NCI-H1092 treated with DMSO at 0.1 percent for 48 hours (cell line): ENCODE measurements at places on chromosomes 1 and 21.
A peak's percentile ranks its signal among the peaks of the same experiment; 100 is the strongest.

DNA sequence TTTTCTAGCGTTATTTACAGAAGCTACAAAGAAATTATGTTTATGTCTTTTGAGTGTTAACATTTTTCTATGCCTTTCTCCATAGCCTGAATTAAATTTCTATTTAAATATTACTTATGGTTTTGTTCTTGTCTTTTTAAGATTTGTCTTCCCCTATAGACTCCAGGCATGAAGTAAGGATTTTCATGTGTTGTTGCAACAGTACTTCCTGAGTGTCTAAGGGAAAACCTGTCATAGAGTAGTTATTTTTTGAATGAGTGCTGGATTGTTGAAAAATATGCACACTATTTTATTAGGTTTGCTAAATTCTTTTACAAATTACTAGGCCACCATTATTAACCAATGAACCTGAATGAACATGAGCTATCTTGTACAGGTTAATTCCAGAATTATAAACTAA is 27.1 kb downstream of the SAMSN1 start:
- DNase-seq: no peak

- peak; percentile 94 for DNase-seq
Observed at GRCh38 chr1:35202048-35202719, 9.2 kb upstream of the SFPQ start.

DNA sequence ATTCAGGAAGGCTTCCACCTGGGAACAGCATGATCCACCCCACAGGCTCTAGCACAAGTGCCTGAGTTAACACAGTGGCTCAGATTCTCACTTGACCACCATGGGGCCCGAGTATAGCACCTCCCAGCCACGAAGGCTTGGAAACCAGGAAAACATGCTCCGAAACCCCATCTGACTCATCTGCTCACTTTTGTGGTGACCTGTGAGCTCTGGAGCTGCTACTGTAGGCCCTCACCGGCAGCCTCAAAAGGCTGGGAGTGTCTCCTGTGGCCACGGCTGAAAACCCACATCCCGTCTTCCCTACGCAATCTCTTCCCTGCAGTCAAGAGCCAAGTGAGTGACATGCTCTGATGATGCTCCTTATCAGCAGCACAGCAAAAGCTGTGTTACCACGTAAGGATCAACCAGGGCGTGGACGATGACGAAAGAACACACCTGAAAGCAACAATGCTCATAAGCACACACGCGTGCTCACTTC is 81.4 kb downstream of the TGFBR3 start:
- DNase-seq: no peak

- DNase-seq: no peak
Observed at GRCh38 chr1:200862713-200863415, 9.9 kb upstream of the GPR25 start.

- DNase-seq: no peak
Observed at GRCh38 chr1:113185463-113186104, 112.6 kb downstream of the LRIG2 start.

DNA sequence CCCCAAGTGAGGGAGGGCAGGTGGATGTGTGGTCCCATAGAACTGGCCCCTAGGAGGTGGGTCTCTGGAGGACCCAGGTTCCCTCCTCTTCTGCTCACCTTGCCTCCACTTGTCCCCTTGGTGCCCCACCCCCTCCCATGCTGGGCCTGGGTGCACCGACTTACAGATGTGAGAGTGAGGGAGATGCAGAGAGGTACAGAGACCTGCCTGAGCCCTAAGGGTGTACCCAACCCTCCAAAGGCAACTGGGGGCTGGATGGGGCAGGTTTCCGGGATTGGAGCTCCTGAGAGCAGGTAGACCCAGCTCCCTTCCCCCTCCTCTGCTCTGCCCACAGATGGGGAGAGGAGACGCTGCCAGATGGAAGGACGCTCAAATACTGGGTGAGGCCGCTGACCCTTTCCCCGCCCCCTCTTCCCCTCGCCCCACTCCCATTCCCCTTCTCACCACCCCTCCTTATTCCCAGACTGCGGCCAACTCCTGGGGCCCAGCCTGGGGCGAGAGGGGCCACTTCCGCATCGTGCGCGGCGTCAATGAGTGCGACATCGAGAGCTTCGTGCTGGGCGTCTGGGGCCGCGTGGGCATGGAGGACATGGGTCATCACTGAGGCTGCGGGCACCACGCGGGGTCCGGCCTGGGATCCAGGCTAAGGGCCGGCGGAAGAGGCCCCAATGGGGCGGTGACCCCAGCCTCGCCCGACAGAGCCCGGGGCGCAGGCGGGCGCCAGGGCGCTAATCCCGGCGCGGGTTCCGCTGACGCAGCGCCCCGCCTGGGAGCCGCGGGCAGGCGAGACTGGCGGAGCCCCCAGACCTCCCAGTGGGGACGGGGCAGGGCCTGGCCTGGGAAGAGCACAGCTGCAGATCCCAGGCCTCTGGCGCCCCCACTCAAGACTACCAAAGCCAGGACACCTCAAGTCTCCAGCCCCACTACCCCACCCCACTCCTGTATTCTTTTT is 10.3 kb downstream of the TINAGL1 start:
- no peak for DNase-seq

GRCh38 chr1:7898962-7899361 is 41.7 kb downstream of the TNFRSF9 start:
- DNase-seq: no peak

DNA sequence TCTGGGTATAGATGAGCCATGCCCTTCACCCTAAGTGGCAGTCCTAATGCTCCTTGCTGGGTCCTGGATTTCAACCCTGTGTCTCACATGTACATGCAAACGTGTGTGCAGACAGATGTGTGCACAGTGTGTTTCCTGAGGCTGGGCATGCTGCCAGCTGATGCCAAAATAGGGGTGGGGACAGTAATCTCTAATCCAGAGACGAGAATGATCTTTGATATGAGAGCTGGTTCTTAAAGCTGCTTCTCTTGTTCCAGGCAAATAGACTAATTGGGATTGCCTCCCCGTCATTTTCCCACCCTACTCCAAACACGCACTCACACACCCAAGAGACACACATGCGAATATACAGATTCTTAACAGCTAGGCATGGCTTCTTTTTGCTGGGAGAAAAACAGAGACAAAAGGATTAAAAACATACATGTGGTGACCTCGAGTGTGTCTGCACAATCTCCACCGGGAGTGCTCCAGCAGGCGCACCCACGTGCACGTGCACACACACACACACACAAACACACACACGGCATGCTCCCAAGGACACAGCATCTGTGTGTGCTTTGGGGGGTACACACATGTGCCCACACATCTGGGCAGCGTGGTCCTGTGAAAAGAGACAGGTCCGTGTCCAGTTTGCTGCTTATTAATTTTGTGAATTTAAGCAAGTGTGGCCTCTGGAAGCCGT is 102.1 kb upstream of the ZBTB40 start:
- DNase-seq: peak; percentile 45

GRCh38 chr1:71835442-71835813 is 446.9 kb downstream of the NEGR1 start:
- no peak for DNase-seq

DNA sequence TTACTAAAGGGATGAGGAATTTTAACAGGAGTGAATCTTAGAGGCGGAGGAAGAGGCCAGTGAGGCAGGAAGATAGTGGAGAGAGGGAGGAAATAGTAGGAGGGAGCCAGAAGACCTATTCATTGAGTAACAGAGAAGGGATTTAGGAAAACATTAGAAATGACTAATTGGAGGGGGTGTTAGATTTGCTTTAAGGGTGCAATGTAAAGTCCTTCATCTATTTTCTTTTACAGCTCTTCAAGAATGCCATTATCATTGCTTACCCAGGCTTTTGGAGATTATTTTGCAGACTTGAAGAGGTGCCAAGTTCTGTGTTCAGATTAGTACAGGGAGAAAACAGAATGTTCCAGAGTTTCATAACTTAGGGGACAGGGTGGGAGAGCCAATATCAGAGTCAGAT is 33.8 kb downstream of the OR10J1 start:
- no peak for DNase-seq

- no peak for DNase-seq
Observed at GRCh38 chr1:175250027-175250426, 57.5 kb upstream of the KIAA0040 start.

DNA sequence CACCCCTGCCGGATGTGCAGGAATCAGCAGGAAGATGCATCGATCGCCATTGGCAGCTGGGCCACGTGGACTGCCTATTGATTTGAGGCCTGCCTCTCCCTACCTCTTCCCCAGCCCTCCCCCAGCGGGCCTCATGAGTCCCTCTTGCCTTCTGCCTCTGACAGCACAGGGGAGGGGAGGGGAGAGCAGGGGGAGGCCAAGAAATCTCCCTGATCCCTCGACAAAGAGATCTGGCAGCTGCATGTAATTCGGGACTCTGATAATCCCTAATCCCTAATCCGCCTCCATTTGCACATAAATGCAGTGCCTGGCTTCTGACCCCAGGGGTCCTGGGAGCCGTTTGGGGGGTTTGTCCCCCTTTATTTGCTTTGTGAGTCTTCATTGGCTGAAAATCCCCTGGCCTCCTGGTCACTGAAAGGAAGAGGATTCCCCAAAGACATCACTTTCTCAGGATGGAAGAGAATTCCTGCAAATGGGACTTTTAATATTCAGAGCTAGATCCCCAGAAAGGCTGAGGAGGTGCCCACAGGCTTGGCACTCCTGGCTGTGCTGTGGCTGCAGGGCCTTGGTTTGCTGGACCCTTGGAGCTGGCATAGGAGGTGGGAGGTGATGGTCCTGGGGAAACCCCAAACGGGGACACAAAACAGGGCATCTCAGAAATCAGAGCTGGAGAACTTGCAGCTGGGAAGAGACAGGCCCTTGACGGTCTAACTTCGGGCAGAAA is 239.4 kb upstream of the POU3F1 start:
- DNase-seq: no peak

GRCh38 chr1:212007178-212007577 is 28.2 kb downstream of the INTS7 start:
- no peak for DNase-seq

GRCh38 chr1:7458946-7459345 is 312.1 kb upstream of the VAMP3 start:
- no peak for DNase-seq
